ENCODE measurements at places on chromosomes 1 and 21. TPM values are rescaled to one million over a fixed set of nuclear protein-coding genes. Genes with fewer than 3 reads are reported as not detected.

The WDR4 gene
- polyA plus RNA-seq, result 11.8 TPM

The SH2D1B gene
- polyA plus RNA-seq, result 0.27 TPM

The LRRC39 gene
- polyA plus RNA-seq, result 6.7 TPM

The CBR3 gene
- 9.1 TPM for polyA plus RNA-seq

The PLA2G5 gene
- 1.6 TPM for polyA plus RNA-seq

The ACP6 gene
- polyA plus RNA-seq, result 25.0 TPM

The F11R gene
- 43.0 TPM for polyA plus RNA-seq

The SLC30A10 gene
- 0.07 TPM for polyA plus RNA-seq

The PPFIA4 gene
- polyA plus RNA-seq, result 0.82 TPM

The MAP3K7CL gene
- 14.2 TPM for polyA plus RNA-seq

The TMPRSS15 gene
- polyA plus RNA-seq, result 0.02 TPM

The PLEKHA6 gene
- polyA plus RNA-seq, result 1.4 TPM

The TOR1AIP1 gene
- polyA plus RNA-seq, result 27.9 TPM

The CYP4A22 gene
- 0.02 TPM for polyA plus RNA-seq
